ENCODE measurements at places on chromosomes 5 and 9. TPM values are rescaled to one million over a fixed set of nuclear protein-coding genes. Genes with fewer than 3 reads are reported as not detected.

DNA sequence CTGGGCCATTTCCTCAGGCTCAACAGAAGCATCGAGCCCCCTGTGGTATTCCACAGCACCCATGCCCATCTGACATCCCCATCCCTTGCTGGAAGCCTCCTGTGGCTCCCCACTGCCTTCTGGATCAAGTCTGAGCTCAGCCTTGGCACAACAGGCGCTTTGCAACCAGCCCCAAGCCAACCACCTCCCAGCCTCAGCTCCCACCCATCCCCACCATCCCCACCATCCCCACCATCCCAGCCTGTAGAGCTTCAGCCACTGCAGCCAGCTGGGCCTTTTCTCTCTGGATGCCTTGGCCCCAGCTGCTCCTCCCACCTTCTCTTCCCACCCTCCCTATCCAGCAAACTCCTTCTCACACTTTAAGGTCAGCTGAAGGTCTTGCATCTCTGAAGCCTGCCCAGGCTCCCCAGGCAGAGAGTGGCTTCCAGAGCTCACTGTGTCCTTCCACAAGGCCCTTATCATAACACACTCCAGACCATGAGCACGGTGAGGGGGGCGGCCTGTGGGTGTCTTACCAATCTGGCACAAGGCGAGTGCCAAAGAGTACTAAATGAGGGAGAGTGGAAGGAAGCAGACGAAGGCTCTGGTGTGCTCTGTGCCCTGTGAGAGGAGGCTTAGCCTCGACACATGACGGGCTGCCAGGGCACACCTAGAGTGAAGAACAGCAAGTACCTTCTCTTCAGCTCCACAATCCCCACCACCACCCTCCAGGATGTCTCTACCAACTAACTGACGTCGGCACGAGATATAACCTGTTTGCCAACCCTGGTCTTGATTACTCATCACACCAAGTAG lies 6.5 kb downstream of the HIGD2A start:
- DNase-seq = no peak

- no peak for DNase-seq
Observed at GRCh38 chr9:100759215-100759614, 181.3 kb downstream of the CAVIN4 start.

PCDHA2 gene
- total RNA-seq = 11.5 TPM

PFN3 gene
- total RNA-seq = not detected

- no peak for DNase-seq
Observed at GRCh38 chr5:107997338-107997980, 326.7 kb upstream of the EFNA5 start.

GRCh38 chr5:140795259-140795641 lies 598 bp downstream of the PCDHA2 start:
- DNase-seq = no peak

DNA sequence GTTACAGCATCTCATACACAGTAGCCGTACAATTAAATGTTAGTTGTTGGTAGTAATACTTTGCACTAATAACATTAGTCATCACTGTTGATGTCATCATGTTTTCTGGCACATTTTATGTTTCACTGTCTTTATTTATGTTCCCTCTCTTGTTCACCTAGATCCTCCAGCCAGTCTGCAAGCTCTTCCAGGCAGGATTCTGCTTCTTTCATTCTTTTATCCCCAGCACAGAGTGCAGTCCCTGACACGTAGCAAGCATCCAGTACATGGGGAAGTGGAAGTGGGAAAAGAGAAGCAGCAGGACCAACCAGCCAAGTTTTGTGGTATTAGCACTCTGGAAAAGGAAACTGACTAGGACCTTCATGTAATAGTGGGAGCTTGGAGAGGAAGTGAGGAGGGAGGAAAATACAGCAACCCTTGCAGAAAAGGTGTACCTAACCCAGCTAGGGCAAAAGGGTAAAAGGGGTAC lies 89.7 kb upstream of the SLC44A1 start:
- DNase-seq = no peak

DNA sequence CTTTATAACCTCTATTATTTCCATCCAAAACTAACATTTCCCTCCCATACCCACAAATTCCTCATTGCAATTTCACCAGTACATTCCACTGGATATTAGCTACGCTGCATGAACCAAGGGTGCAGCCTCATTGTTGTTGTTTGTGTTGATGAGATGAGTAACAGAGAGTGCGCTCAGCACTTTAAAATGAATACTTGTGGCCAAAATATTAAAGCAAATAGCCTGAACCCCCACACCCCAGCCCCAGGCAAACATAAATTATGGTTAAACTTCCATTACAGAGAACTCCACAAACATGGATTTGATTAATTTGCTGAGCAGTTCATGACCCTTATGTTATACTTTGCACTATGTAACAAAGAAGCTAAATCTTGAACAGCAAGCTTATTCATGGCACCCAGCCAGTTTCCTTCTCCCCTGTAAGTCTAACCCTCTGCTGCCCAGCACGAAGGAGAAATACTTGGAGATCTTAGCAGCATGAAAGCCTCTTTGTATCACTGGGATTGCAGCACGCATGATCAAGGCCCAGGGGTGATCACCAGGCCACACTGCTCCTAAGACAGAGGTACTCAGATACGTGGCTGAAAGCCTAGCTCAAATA lies 205.0 kb downstream of the DOCK8 start:
- no peak for DNase-seq

SHC3 gene
- 51.5 TPM for total RNA-seq

- no peak for DNase-seq
Observed at GRCh38 chr5:6449465-6450158, 953 bp downstream of the UBE2QL1 start.
